ENCODE measurements at places on chromosomes 6 and 20.

DNA sequence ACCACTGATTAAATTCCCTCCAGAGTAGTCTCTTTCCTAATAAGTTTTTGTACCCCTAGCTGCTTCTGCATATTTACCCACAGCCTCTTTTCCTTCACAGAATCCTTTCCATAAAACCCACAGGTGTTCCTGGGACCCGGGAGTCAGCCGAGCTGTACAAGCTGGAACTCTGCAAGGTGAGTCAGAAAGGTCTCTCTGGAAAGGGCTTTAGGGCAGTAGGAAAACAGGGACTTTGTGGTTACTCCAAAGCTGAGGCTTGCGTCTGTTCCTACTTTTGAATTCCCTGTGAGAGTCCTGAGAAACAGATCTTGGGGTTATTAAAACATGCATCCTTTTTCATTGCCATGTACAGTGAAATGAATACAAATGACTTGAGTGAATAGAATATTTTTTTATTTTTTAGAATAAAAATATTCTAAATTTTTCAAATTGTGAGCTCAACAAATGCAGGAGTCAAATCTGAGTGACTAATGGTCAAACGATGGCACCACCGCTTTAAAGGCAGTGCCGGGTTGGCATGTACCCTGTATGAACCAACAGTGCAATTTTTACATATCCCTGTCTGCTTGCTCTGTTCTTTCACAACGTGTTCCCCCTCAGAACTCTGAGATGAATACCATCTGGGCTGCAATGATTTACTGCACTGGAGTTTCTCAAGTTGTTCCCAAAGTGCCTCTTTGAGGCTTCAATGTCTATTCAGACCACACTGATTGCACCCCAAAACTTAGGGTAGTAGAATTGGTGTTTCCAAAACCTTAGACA is 78.4 kb downstream of the GFRAL start:
- no peak for DNase-seq

GRCh38 chr20:41300383-41300782 is 17.1 kb downstream of the ZHX3 start:
- DNase-seq: no peak

- DNase-seq: peak; percentile 56
These were observed 112.9 kb downstream of the TRERF1 start for GRCh38 chr6:42338744-42339222.

GRCh38 chr20:2760297-2760951 is 40.0 kb downstream of the CPXM1 start:
- DNase-seq: no peak

DNA sequence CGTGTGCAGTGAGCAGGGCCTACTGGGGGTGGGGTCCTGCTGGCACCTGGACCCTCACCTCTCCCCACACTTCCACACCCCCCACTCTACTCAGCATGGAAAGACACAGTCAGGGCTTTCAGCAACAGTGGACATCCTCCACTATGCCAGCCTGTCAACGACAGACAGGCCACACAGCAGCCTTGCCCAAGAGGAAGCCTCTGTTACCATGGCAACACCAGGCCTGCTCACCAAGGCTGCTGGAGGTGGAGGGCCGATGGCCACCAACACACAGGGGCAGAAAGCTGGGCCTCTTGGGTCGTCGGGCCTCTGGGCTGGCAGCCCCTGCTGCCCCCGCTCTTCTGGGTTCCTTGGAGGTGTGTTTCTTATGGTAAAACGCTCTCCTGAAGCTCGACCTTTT is 13.6 kb downstream of the BNIP5 start:
- DNase-seq: no peak

- DNase-seq: no peak
These were observed 1.4 kb upstream of the POU3F2 start for GRCh38 chr6:98833057-98833306.

DNA sequence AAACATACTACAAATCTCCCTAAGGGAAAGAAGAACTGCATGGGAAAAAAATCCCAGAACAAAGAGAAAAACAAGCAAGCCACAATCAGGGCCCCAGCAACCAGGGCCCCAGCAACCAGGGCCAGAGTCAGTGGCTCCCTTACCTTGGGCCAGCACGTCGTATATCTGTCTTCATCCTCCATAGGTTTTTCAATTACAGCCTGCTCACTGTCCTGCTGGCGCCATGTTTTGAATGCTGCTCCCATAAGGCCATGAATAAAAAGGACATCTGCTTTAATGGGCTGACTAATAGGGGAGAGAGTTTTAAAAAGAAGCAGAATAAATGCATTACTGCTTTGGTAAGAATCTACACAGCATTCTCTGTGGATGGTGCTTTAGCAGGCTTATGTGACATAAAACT is 49.2 kb downstream of the SERAC1 start:
- no peak for DNase-seq

GRCh38 chr20:51275826-51276225 is 252.9 kb upstream of the KCNG1 start:
- no peak for DNase-seq

- peak; percentile 91 for DNase-seq
These were observed 95.1 kb upstream of the IYD start for GRCh38 chr6:150273457-150274309.

DNA sequence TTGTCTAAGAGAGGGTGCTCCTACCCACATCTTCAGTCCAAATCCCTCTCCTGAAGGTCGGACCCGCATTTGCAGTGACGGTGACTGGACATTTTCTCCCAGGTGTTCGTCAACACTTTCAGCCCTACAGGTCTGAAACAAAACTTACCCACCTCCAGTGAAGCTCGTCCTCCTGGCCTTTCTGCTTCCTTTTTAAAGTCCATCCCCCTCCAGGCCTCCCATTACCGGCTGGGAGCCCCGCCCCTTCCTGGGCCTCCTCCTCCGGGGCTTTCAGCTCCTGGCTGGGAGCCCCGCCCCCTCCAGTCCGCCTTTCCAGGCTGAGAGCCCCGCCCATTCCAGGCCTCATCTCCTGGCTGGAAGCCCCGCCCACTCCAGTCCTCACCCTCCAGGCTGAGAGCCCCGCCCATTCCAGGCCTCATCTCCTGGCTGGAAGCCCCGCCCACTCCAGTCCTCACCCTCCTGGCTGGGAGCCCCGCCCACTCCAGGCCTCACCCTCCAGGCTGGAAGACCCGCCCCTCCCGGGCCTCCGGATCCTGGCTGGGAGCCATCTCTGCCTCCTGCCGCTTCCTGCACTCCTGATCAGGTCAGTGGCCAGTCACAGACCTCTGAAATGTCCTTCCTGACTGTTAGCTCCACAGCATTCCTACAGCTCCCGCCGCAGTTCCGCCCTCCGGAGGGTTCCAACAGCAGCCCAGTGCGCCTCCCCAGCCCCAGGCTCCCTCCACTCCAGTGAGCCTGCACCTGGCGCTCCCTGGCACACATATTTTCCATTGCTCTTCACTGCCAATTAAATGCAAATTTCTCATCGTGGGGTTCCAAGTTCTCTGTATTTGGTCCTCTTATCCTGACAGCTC is 98.5 kb downstream of the LY86 start:
- DNase-seq: peak; percentile 89

Data from SJCRH30 (cell line).